Stimulated activated CD4-positive, alpha-beta T cell treated with anti-CD3 and anti-CD28 coated beads, Interleukin-1b, Interleukin-23, amount 100 ng/mL, for 4 hours (primary cell): ENCODE measurements at places on chromosomes 1 and 21.

DNA sequence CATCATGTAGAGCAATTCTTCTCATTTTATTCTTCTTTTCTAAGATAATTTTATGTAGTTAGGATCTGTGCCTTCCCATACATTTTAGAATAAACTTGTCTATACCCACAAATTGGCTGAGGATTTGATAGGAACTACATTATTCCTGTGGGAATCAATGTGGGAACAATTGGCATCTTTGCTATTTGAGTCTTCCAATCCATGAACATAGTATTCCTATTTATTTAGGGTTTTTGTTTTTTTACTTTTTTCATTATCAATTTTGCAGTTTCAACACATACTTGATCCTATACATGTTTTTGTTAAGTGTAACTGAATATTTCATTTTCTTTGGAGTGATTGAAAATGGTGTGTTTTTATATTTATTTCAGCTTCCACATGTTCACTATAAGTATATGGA, 8.1 kb upstream of the WNT9A start:
- DNase-seq, result no peak

DNA sequence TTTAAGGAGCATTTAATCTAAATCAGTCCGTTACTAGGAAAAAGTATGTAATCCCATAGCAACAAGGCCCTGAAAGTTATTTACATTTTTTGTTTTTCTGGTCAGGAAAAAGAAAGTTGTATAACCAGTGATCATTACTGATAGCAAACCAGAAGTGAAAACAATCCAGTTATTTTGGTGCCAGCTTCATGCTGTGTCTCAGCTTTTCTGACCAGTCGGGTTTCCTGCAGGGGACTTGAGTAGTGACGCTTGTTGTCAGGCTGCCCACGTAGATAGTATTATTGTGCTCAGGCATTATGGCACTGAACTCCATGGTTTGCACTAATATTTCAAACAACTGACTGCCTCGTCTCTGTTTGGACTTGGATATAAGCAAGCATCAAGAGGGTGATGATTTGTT, 55.2 kb downstream of the SASS6 start:
- DNase-seq, result no peak

- DNase-seq, result no peak
These were observed 165.0 kb upstream of the KCTD3 start for GRCh38 chr1:215402147-215402546.

GRCh38 chr1:47439819-47440598, 2.2 kb downstream of the FOXD2 start:
- no peak for DNase-seq

DNA sequence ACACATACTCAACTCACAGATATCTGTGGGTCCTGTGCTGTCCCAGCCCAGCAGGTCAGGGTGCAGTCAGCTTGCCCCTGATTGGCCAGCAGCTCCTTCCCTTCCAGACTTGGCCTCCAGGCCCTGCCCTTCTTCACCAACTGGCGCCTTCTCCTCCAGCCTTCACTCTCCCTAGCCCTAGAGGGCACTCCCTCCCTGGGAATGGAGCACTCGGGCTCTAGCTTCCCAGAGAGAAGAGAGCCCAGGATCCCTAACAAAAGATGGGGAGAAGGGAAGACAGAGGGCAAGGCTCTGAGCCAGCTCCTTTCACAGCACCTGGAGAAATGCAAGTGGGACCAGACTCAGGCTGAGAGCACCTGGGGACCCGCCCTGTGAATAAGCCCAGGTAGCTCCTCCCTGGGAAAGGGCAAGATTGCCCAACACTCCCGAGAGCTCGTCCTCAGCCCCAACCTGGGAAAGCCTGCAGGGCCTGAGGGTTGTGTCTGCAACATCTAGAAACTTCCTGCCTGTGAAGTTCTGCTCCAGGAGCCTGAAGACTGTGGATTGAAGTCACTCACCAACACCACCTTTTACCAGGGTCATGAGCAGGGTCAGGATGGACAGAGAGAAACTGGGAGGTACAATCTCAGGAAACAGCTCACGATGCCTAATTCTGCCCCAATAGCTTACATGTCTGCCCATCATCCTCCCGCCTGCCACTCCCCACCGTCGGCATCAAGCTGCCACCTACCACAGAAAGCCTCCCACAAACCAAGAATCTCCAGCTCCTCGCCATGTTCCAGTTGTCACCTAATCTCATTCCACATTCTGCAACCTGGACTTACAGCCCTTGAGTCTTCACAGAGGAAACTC, at the start of gene PGLYRP4:
Gene PGLYRP4, minus strand, starts transcription at position 331 of the 852 bp plus-strand sequence. CDS start 909 bp downstream, outside the sequence.
- DNase-seq, result no peak

DNA sequence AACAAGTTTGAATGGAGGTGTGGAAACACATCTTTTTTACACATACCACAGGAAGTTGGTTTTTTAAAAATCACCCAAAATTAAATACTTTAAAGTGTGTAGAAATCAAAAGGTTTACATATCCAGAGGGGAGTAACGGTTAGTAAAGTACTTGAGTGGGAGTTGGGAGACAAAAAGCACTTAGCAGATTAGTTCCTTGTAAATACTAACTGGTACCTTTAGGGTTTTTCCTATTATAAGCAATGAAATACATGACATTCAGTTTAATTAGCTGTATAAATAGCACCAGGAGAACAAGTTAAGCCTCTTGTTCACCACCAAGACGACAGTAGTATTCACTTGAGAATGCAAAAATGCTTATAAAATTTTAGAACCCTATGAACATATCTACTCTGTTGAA, 23.7 kb upstream of the RAVER2 start:
- no peak for DNase-seq

DNA sequence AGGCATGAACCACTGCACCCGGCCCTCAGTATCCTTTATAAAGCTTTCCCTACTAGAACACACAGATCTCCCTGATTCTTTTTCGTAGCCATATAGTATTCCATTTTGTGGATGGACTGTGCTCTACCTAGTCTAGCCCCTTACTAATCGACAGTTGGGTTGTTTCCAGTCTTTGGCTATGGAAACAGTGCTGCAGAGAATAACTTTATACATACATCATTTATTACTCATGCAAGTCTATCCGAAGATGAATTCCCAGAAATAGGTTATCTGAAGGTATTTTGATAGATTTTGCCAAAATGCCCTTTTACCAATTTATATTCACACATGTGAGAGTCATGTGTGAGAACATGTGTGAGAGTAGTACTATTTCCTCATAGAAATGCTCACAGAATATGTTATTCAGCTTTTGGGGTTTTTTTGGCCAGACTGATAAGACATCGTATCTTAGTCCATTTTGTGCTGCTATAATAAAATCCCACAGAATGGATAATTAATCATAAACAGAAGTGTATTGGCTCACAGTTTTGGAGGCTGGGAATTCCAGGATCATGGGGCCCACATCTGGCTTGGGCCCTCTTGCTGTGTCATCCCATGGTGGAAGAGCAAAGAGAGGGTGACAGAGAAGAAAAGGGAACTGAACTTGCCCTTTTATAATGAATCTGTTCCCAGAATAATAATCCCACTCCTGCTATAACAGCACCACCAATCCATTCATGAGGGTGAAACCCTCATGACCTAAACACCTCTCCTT, 17.3 kb upstream of the FGR start:
- no peak for DNase-seq

DNA sequence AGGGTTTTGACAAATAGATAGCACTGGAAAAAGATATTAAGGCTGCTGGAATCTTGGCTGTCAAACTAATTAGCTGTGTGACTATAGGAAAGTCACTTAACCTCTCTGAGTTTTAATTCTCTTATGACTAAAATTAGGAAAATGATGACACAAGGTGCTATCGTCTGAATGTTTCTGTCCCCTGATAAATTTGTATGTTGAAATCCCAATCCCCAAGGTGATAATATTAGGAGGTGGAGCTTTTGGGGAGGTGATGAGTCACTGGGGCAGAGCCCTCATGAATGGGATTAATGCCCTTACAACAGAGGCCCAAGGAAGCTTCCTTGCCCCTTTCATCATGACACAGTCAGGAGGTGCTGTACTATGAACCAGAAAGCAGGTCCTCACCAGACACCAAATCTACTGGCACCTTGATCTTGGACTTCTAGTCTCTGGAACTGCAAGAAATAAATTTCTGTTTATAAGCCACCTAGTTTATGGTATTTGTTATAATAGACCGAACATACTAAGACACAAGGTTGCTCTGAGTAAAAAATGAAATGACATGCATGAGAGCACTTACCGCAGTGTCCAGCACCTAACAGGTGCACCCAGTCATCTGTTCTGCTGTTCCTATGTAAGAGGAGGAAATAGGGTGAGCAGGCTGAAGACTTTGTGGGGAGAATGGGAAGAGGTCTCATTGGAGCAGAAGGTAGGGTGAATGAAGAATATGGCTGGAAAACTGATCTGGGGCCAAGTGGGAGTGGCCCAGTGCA, 26.3 kb upstream of the DISP1 start:
- no peak for DNase-seq

DNA sequence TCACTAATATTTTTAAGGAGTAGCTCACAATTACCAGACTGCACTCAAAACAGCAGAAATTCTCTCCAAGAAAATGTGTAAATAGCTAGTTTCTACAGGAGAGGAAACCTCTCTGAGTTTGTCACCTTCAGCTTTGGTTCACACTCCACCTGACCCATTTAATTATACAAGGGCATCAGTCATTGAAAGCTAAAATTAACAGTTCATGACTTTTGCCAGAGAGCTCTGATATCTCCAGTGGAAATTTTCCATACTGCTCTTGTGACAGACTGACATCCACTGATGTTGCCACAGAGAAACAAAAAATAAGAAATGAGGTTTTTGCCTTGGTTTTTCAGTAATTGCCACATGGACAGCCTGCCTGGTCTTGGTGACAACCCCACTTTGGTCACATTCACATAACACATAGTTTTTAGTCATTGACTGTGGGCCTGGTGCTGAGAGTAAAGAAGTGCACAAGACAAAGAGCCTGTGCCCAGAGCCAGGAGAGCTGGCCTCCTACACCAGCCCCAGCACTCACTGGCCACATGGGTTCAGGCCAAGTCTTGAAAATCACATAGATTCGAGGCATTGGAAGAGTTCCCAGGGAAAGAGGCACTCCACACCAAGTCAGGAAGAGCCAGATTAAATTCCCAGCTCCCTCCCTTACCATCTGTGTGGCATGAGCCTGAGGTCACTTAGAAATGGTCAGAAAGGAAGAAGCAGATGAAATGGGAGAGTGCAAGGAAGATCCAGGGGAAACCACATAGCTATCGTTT, 13.8 kb upstream of the SIM2 start:
- no peak for DNase-seq

DNA sequence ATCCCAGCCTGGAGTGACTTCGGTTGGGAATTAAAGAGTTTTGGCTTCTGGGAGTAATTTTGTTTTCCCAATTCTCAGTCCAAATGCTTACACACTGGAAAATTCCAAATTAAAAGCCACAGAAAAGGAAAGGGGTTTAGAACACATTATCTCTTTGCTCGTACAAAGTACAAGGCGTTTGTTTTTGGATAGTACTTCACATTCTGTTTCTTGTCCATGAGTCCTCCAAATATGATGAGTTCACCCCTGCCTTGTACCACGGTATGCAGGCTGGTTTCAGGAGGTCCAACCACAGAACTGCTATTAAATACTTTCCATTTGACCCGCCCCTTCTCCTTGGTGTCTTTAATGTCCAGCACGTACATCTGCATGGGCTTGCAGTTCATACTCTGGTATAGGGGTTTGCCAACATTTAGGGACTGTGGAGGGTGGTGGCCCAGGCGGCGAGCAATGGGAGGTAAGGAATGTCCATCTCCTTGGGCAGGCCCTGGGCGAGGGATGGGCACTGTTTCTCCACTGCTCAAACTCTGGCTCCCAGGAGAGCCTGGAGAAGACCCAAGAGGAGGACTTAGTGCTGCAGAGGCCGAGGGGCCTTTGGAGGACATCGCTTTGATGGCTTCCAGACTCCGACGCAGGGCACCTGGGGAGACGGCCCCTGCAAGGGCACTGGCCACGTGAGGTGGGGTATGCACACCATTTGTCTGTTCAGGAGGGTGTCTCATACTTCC, 13.7 kb upstream of the CPLANE2 start:
- DNase-seq, result no peak
